ENCODE measurements at places on chromosomes 12 and 14.

DNA sequence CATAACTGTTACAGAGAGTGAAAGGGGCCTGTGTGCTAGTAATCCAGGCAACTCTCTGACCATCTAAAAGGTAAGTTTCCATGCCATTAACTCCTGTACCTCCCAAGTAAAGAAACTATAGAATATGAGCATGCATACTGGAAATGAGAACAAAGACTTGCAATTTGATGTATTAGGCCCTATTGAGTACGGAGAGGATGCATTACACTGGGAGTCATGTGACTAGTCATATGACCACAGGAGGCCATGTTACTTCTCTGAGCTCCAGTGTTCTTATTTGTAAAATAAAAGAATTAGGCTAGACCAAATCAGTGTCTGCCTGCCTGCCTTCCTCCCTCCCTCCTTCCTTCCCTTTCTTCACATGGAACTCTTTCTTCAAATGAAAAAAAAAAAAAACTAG, 440.1 kb upstream of the CCDC196 start:
- peak; percentile 62 for DNase-seq

DNA sequence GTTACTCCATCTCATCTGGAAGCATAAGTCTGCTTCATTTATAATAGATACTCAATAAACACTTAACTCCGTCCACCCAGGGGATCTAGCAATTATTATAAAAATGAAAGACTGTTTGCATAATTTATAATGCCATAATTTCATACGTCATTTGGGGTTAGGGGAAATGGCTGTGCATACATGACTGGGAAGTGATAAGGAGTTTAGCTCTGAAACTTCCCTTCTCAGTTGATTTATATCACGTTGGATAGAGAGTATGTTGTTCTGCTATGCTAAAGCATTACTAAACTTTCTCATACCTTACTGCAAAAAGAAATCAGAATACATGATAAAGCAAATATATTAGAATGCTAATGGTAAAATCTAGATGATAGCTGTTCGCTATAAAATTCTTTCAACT, 90.4 kb upstream of the DYNC1H1 start:
- DNase-seq: no peak

GRCh38 chr14:34379816-34380470, 82.1 kb downstream of the SPTSSA start:
- DNase-seq: no peak

- DNase-seq: no peak
Measured at GRCh38 chr12:66156654-66157053, 13.1 kb downstream of the TMBIM4 start.

GRCh38 chr12:96493106-96493505, 3.7 kb downstream of the CFAP54 start:
- DNase-seq: no peak

GRCh38 chr12:84416626-84417025, 496.0 kb downstream of the SLC6A15 start:
- DNase-seq: no peak

DNA sequence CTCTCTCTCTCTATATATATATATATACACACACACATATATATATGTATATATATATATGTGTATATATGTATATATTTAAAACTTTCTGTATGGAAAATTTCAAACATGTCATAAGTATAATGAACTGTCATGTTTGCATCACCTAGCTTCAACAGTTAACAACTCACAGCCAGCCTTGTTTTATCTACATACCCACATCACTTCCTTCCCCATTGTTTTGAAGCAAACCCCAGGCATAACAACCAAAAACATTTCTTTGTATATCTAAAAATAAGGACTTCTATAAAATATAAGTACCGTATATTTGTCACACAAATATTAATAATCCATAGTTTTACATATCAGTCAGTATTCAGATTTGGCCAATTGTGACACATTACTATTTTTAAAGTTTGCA, 57.4 kb downstream of the PAPOLA start:
- no peak for DNase-seq

- DNase-seq: no peak
Measured at GRCh38 chr12:52493172-52493571, at the start of gene KRT6A. TSS of gene KRT6A (minus strand) at chr12:52493257. CDS start at chr12:52493188, 69 bp downstream.

DNA sequence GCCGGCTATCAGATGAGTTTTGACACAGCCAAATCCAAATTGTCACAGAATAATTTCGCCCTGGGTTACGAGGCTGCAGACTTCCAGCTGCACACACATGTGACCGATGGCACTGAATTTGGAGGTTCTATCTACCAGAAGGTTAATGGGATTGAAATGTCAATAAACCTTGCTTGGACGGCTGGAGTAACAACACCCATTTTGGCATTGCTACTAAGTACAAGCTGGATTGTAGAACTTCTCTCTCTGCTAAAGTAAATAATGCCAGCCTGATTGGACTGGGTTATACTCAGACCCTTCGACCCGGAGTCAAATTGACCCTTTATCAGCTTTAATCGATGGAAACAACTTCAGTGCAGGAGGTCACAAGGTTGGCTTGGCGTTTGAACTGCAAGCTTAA, 100.2 kb upstream of the EVL start:
- DNase-seq: no peak

- DNase-seq: no peak
Measured at GRCh38 chr12:64992116-64992515, 129.0 kb downstream of the WIF1 start.

DNA sequence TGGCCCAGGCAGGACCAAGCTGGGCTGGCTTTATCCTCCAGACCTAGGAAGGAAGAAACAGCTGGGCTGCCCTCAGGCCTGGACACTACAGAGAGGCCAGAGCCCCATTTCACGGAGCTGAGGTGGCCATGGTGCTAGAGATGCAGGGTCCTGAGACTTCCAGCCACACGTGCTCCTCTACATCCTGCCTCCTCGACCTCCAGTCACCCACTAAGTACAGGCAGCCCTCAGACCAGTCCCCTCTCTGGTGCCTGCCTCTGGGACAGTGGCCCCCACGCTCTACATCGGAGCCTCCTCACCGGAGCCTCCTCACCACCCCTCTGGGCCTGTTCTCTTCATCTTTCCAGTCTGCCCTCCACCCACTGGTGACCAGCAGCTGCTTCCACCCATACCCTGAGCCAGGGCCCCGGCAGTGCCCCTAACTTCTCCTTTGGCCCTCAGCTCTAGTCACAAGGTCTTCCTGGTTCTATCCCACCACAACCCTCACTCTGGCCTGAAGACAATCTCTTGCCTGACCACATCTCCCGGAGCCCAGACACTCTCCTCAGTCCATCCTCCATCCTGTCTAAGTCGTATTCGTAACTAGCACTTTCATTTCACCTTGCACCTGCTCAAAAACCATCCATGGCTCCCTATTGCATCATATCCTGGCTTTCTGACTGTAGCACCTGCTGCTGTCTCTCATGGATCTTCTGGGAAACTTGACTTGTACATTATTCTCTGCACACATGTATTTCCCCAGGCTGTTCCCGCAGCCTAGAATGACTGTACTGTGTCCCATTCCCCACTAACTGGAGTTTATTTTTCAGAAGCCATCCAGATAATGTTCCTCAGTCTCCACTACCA, 43.9 kb downstream of the DIO3 start:
- no peak for DNase-seq

DNA sequence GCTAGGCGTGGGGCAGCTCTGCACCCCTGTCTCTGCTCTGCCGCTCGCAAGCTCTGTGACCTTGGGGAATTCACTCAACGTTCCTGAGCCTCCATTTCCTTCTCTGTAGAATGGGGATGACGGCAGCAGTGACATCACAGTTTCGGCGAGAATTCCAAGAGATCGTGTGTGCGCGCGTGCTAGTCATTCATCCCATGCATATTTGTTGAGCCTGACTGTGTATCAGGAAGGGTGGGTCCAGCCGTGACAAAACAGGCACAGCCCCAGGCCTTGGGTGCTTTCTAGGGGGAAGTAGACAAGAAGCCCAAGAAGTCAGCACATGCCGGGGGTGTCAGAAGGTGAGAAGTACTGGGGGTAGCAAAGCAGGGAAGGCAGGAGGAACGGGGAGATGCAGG, 145.6 kb upstream of the NCOR2 start:
- no peak for DNase-seq

GRCh38 chr14:91036741-91037469, 23.5 kb downstream of the RPS6KA5 start:
- no peak for DNase-seq

- DNase-seq: no peak
Measured at GRCh38 chr12:98697209-98697608, 52.1 kb downstream of the APAF1 start.

DNA sequence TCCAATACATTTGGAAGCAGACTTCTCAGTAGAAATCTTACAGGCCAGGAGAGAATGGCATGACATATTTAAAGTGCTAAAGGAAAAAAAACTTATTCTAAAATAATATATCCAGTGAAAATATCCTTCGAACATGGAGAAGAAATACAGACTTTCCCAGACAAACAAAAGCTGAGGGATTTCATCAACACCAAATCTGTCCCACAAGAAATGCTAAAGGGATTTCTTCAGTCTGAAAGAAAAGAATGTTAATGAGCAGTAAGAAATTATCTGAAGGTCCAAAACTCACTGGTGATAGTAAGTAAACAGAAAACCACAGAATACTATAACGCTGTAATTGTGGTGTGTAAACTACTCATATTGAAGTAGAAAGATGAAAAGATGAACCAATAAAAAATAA, 103.9 kb downstream of the INSM2 start:
- DNase-seq: no peak

DNA sequence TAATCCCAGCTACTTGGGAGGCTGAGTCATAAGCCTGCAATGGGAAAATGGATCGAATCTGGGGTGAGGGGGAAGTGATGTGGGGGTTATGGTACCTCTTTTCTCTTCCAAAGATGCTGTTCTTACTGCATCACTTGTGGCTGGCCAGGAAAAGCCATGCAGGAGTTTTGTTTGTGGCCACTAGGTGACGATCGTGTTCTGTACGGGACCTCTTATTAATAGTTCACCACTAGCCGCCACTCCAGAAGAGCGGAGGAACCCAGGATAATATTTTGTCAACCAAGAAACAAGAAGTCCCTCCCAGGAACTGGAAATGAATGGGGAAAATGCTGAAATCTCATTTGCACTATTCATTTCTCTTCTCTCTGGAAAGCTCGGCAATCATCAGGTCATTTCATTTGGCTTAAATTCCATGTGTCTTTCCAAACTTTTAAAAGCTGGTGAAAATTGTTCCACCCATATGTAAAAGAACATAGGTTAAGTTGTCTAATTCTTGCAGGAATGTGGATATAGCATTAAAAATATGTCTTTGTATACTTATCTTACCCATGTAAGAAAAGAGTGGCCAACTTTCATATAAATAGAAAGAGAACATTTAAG, 8.9 kb downstream of the GPR65 start:
- DNase-seq: peak; percentile 74

DNA sequence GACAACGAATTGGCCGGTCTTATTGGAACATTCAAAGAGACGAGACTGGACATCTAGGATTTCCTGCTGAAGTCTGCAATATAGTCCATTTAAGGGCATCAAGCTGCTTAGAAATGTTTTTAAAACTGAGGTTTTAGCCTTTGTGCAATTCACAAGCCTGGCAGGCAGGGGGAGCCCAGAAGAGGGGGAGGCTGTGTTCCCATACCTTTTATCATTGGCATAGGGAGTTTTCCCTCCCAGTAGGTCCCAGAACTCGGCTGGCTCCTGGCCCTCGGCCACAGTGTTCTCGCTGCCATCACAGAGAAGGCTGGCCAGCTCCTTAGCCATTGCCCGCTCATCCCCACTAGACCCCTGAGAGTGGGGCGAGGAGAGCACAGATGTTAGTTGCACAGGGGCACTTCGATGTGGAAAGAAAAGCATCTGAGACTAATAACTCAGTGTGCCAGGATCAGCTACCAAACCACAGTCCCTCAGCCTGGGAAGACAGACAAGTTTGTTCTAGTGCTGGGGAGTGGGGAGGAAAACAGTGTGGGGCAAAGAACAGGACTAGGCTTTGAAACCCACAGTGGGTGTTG, 15.1 kb downstream of the AVIL start:
- DNase-seq: peak; percentile 20

DNA sequence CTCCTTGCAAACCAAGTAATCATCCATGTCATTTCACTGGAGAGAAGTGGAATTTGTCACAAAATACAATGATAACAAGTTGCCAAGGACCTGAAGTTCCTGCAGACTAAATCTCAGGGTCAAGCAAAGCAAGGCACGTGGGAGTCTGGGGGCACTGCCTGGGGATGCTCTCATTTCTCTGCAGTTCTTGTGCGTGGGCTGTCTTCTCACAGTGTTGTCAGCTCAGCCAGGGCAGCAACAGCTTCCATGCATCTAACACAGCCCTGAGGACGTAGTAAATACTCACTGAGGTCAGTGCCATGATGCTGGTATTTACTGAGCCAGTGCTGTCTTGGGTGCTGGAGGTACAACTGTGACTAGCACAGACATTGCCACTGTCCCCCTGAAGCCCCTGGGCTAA, 62.9 kb upstream of the CMKLR1 start:
- no peak for DNase-seq

DNA sequence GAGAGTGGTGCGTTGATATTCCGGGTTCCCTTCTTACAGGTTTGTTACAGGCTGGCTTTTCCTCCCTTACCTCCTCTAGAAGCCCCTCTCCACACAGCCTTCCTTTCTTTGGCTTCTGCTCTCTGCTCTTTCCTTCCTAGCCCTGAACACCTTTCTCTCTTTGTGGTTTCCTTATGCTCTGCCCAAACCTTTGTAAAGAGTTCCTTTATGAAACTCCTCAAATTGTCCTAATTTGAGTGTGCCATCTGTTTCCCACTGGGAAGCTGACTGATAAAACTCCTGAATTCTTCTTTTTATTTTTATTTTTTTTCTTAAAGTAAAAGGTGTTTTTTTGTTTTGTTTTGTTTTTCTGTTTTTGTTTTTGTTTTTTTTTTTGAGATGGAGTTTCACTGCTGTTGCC, 60.1 kb upstream of the OTX2 start:
- DNase-seq: no peak

DNA sequence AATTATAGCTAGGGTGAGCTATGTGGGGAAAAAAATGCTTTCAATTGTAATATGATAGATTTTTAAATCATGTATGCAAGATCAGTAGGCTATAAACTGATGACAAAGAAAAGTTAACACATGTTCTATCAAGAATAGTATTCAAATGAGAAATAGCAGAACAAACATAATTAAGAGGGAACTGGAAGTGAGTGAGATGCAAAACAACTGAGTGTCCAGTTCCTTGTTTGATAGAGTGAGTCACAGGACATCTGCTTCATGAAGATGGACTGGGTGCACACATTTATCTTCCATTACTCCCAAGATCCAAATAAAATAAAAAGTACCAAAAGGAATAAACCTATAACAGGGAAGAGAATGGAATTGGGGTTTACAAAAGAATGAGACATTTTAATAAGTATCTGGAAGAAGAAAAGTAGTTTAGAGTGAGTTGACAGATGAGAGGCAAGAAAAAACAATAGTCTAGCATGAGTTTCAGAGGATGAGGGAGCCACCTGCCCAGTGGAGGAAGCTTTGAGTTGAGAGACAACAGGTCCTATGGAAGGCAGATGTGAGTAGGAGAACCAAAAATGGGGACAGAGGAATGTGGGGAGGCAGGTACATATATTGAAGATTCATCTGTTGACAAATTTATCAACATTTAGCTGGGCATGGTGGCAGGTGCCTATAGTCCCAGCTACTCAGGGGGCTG, 178.1 kb upstream of the ARHGAP5 start:
- DNase-seq: no peak

GRCh38 chr14:99681101-99681831, 2.8 kb upstream of the CYP46A1 start:
- DNase-seq: peak; percentile 60

GRCh38 chr12:110641521-110641920, 27.6 kb downstream of the TCTN1 start:
- peak; percentile 67 for DNase-seq

All from NCI-H524 (cell line).